NCI-H2107 (cell line): ENCODE measurements at places on chromosomes 7 and 10.

DNA sequence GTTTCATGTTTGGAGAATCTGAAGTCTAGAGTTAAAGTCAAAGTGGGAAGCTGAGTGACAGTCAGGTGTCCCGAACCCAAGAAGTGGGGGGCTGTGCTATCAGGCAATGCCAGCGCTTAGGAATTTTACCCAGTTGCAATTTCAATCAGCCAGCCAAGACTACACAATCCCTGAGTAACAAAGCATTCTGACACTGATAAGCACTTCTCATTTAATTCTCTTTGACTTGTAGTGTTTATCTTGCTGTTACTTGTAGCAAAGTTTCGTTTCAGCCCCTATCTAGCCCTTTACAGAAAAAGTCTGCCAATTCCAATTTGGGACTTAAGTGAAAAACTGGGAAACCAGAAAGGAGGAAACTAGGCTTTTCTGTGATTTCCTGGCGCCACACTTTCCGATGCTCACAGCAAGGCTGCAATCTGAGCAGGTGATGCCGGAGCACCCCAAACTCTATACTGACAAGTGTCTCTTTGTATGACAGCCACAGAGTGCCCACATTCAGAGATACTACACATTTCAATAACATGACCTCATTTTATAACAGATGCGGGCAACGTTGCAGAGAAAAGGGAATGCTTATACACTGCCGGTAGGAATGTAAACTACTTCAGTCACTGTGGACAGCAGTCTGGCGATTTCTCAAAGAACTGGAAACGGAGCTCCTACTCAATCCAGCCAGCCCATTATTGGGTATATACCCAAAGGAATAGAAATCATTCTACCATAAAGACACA is 61.0 kb downstream of the ITIH5 start:
- DNase-seq = no peak

DNA sequence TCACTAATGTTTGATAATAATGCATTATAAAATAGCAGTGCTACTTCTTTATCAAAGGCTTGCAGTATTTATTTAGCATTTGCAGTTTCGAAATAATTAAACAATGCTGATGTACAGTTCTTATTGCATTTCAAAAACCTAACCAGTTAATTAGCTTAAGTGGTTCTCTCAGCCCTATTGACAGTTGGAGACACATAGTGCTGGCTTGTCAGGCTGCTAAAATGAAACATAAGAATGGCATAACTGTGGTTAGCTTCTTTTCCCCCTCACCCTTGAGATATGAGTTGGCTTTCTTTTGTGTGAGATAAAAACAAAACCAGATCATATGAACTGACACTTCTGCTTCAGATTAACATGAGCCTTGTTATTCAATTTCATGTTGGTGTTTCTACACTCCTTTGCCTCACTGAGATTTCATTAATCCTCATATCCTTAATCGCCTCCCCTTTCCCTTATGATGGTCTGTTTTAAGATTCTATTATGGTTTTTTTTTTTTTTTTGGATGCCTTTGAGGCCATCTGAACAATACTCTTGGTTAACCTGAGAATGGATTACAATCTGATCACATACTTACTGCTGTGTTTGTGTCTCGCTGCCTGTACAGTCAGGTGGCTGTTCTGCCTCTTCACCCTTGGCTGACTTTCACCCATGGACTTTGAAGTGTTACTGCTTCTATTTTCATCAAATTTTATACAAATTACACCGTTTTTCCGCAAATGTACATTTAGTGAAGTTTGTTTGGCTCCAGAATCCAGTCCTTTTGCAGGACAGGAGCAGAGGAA is 108.0 kb downstream of the SDK1 start:
- DNase-seq = no peak

- no peak for DNase-seq
These were observed 25.1 kb upstream of the ZNF273 start for GRCh38 chr7:64877714-64878610.

GRCh38 chr10:124012583-124012982 is 80.8 kb downstream of the CHST15 start:
- DNase-seq = no peak

GRCh38 chr10:14601872-14602725 is 172.6 kb downstream of the FAM107B start:
- no peak for DNase-seq

DNA sequence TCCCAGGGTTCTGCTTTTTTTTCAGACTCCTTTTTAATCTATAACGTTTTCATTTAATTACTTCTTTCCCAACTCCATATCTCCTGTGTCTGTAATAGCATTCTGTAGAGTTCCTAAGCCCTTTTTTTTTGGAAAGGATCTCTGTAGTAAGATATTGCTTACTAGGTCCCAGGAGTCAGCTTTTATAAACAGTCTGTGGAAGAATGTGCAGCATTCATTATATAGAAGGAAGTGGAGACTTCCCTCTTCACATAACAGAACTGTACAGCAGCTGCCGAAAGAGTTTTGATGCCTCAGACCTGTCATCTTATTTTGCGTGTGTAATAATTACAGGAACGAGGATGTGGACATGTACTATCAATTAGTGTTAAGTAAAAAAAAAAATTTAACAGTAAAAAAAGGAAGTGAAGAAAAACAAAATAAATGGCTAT is 7.4 kb upstream of the STEAP4 start:
- no peak for DNase-seq

GRCh38 chr7:116950889-116951351 is 2.4 kb upstream of the ST7 start:
- DNase-seq = no peak

- DNase-seq = no peak
These were observed 27.1 kb downstream of the LMTK2 start for GRCh38 chr7:98133621-98134303.

GRCh38 chr10:124500757-124501156 is 39.1 kb downstream of the LHPP start:
- DNase-seq = no peak

GRCh38 chr7:149145031-149145845 is 2.0 kb upstream of the ZNF398 start:
- DNase-seq = no peak

DNA sequence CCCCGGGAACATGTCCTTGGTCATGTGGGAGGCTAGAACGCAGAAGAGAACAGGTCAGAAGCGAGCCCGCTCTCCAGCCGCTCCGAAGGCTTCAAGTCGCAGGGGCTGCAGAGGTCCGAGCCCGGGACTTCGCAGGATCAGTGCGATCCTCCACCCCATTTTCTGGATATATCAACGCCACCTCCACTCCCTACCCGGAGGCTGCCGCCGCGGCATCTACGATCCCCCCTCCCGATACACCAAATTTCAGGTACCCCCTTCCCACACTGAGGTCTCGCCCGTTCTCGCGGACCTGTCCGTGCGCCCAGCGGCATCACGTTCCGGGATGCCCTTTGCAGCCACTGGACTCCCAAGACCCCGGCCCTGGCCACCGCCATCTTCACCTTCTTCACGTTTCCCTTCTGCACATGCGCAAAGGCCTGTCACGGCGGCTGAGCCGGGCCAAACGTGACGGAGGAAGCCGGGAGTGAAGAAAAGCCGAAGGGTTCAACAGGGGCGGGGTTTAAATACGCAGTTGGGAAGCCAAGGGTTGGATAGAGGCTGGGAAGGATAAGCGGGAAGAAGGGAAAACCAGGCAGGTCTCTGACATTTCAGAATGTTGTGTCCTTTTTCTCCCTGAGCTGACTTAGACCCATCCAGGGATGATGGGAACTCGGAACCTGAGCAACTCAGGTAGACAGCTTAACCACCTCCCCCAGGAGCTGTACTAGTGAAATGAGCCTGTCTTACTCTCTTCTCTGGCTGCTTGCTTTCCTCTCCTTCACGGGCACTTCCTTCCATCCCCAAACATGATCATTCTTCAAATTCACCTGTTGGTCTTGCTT is at the start of gene NDUFB8:
Gene NDUFB8 (minus strand): TSS at position 397 of the 824 bp plus-strand sequence. CDS start 20 bp downstream, at position 377.
- peak; percentile 51 for DNase-seq

DNA sequence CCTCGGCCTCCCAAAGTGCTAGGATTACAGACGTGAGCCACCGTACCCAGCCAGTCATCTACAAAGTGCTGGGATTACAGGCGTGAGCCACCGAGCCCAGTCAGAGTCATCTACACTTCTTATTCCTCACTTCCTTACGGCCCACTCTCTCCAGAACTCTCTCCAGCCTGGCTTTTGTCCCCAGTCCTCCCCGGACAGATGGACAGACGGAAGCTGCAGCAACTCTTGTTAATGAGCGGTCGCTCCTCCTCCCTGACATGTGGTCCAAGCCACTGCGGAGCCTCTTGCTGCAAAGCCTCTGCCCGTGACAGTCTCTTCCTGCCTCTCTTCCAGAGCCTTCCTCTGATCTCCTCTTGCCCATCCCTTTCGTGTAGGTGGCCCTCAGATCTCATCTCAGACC is 45.9 kb downstream of the TMEM270 start:
- no peak for DNase-seq

DNA sequence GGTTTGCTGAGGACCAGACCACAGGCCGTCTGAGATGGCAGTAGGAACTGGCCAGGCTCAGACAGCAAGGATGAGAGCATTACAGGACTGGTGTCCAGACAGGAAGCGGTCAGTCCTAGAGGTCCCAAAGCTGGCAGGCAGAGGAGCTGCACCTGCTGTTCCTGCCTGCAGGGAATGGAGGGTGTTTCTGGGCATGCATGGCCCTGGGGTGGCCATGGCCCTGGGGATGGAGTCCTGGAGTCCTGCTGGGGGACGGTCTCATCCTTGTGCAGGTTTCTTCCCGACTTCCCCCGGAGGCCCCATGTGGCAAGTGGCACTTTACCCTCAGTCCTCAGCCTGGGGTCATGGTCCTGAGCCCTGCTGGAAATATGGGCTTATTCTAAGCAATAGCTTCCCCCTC is 274.9 kb upstream of the ADARB2 start:
- no peak for DNase-seq

DNA sequence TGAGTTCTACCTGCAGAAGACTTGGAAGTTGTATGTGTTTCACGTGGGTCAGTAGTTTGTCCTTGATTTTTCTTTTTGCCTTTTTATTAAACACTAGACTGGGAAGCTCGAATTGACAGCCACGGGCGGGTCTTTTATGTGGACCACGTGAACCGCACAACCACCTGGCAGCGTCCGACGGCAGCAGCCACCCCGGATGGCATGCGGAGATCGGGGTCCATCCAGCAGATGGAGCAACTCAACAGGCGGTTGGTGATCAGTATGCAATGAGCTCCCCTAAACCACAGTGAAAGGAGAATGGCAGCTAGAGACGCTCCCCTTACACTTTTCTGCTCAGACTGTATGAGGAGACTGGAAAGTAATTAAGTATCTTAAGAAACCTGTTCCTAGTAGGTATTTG is 126.7 kb upstream of the STK17A start:
- DNase-seq = no peak

GRCh38 chr10:124343351-124344265 is 75.1 kb downstream of the OAT start:
- DNase-seq = no peak

DNA sequence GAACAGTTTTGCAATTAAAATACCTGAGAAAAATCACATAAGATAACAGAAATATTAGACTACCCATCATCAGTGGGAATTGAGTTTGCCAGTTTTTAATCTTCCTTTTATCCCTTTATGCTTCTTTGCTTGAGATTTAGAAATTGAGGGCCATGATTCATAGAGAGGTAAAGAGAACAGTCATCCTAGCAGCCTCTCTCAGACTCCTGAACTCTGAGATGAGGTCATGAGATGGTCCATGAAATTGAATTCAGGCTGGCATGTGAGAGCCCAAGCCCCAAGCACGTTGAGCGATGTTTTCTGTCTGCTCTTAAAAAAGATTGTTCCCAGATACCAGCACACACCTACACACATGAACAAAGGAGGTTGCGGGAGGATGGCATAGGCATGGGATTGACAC is 91.1 kb downstream of the CREB5 start:
- DNase-seq = no peak

DNA sequence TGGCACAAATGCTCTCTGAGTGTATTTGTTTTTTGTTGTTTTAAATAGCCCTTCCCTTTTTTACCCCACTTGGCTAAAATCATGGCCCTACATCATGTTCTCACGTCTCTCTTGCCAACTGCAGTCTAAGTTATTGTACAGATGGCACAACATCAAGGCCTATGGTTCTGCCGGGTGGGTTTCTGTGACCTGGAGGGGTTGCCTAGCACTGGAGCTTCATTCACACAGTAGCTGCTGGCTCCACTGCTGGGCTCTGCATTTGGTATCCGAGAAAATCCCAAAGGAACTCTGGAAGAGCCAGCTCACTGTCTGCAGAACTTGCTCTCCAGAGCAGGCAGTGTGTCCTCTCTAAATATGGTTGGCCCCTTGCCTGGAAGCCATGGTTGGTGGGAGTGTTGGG is 120.6 kb downstream of the LRRC4 start:
- DNase-seq = no peak

GRCh38 chr10:79178614-79179163 is 109.9 kb downstream of the ZMIZ1 start:
- no peak for DNase-seq

GRCh38 chr10:76631884-76632766 is 1005.5 kb downstream of the KCNMA1 start:
- DNase-seq = no peak

DNA sequence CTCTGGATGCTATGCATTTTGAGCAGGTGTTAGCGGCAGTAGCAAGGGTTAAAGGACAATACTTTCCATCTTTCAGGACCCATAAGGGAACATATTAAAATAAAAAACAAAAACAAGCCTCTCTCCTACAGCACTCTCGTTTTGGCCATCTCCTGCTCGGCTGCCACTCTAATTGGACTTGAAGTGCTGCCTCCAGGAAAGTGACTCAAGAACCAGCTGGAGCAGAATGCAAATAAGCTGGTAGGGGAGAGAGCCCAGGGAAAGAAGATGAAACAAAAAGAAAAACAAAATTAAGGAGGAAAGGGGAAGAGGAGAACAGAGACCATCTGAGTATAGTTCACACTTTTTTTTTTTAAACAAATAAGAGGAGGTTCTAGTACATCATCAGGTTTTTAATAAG is 65.6 kb downstream of the HBP1 start:
- no peak for DNase-seq

GRCh38 chr7:150343225-150343624 is 1.8 kb upstream of the RARRES2 start:
- no peak for DNase-seq

DNA sequence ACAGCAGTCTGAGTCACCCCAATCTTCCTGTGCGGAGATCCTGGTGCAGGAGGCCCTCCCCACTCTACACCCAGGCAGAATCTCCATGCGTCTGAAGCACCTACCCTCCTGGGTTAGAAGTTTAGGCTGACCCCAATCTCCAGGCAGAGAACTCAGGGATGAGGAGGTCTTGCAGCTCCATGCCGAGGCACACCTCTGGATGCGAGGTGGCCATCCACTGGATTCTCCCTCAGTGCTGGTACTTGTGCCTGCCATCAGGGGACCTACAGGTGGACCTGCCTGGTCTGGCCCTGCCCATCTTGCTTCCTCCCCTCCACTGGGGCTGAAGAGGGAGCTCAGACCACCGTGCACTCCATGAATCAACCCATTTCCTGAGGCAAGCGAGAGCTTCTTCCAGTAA is 28.8 kb upstream of the AMPH start:
- no peak for DNase-seq

- DNase-seq = no peak
These were observed 182.3 kb downstream of the PPP1R9A start for GRCh38 chr7:95089414-95090315.

GRCh38 chr10:45646384-45647050 is 26.1 kb downstream of the ZFAND4 start:
- no peak for DNase-seq
